HTR-8/SVneo (cell line): ENCODE measurements at places on chromosomes 1 and 21.

GRCh38 chr1:213921311-213921710, 66.5 kb upstream of the PROX1 start:
- DNase-seq, result no peak

- no peak for DNase-seq
These were observed 65.4 kb upstream of the TLR5 start for GRCh38 chr1:223208164-223209076.

DNA sequence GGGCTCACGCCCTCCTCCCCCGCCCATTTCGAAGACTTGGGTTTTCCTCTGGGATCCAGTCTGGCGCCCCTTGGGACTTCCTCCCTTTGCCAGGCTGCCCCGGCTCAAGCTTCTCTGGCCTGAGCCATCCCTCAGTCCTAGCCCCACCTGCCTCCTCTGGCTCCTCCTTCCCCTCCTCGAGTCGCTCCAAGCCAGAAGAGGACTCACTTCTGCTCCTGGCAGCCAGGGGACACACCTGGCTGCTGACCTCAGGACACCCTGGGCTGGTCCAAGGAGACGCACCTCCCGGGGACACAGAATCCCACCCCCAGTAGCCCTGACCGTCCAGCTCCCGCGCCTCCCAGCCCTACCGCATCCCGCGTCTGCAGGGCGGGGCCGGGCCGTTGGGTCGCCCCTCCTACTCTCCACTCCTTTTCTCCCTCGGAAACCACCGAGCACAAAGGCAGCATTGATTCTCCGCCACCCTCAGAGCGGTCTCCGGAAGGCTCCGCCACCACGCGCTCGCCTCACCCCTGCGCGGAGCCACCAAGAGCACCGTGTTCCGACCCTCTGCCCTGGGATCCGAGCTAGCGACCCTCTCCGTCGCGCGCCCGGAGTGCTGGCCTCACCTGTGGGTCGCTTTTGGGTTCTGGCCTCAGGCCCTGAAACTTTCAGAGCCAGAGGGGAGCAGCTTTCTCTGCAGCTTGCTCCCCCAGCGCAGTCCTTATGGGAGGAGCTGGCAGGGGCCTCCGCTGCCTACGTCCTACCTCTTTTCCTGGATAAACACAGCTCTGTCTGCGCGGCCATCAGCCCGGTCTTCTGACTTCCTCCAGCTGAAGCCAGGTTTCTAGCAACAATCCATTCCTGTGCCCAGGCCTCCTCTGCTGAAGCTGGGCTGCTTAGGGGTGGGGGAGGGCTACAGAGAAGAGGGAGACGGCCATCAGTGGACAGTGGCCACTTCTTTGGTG, at the start of gene C2CD4D:
C2CD4D (minus strand) TSS at position 364 of the 947 bp plus-strand sequence. CDS start 831 bp downstream, outside the sequence.
- no peak for DNase-seq

DNA sequence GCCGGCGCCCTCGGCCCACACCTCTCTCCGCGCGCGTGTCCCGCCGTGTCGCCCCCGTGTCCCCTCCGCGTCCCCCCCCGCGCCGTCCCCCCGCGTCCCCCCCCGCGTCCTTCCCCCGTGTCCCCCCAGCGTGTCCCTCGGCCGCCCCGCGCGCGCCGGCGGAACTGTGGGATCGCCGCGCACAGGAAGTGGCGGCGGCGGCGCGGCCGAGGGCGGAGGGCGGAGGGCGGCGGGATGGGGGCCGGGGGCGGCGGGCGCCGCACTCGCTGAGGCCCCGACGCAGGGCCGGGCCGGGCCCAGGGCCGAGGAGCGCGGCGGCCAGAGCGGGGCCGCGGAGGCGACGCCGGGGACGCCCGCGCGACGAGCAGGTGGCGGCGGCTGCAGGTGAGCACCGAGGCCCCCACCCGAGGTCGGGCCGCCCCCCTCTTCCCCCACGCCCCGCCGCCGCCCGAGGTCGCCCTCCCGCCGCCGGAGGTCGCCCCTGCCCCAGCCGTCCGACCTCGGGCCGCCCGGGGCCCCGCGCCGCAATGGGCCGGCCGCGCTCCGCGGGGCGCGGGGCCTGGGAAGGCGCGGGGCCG, at the start of gene AGPAT3:
AGPAT3 (plus strand) TSS at position 262 of the 578 bp plus-strand sequence. CDS start 94,459 bp downstream, outside the sequence.
- DNase-seq, result no peak

- DNase-seq, result no peak
These were observed 977.2 kb downstream of the AMY1C start for GRCh38 chr1:104726917-104727316.

- DNase-seq, result peak; percentile 88
These were observed 57.3 kb upstream of the EFHD2 start for GRCh38 chr1:15352128-15352957.

DNA sequence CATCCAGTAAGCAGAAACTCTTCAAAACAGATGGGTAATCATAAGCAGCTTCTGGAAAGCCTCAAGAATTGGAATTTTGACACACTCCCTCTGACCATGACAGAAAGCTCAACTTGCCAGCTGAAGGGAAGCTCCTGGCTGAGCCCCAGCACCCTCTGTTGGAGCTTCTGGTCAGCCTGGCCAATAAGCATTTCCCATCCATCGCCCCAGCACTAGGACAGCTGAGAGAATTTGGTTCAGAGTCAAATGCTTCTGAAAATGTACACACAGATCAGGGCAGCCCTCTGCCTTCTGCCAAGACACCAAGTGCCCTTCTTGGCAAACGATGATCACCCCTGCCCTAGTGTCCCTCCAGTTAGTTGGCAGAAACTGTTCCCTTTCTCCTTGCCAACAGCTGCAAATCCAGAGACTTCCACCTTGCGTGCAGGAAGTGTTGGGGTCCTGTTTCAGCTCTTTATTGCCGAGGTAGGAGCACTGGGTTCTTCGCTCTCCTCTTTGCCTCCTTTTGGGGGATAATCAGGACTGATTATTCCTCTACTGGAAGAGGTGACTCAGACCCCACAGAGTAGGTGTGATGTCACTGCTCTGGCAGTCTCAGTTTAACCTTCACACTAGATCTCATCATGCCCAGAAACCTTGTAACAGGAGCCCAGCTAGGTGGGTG, 11.9 kb downstream of the PIGV start:
- peak; percentile 38 for DNase-seq

DNA sequence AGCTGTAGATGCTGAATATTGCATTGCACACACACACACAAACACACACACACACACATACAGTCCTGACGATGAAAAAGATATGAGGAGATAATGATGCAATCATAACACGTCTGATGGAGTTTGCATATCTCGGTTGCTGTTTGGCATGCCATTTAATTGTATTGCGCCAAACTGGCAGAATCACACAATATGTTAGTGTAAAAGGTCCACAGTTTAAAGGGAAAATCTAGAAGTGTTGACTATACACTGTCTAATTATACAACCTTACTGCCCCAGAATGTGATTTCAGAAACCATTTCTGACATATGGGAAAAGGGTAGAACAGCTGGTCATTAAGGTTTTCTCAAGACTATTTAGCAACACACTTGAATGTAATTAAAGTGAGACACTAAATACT, 123.7 kb upstream of the PROX1 start:
- DNase-seq, result no peak
